ENCODE measurements at places on chromosomes 11 and 22. TPM values are rescaled to one million over a fixed set of nuclear protein-coding genes. Genes with fewer than 3 reads are reported as not detected.

- no peaks in the 10 kb centered on the region for H3K36me3 ChIP-seq
- no peak for DNase-seq
- H3K27ac ChIP-seq: no peak overlapping the region
- no peak overlapping the region for H3K4me3 ChIP-seq
These were observed 122.7 kb downstream of the DBX1 start for GRCh38 chr11:20037396-20038153.

DNA sequence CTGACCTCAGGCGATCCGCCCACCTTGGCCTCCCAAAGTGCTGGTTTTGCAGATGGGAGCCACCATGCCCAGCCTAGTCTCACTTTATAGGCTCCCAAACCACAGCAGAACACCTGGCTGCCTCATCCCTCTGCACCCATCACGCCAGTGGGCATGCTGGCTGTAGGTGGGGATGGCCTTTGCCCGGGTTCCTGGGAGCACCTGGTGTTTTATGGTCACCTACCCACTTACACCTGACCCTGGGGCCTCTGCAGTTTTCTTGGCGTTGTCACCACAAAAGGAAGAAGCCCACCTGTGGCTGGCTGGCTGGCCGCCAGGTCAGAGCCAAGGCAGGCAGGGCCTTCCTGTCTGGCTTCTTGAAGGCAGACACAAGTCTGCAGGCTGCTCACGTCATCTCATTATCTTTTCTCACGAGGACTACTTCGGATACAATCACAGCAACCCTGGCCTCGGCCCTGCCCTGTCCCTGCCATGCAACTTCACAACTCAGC is 8.2 kb downstream of the RRP7A start:
- H3K36me3 ChIP-seq: no peaks in the 10 kb centered on the region
- DNase-seq: peak; percentile 56
- H3K27ac ChIP-seq: no peak overlapping the region
- no peak overlapping the region for H3K4me3 ChIP-seq
- peaks cover 4% of the 10 kb centered on the region for H3K4me1 ChIP-seq
- no peaks in the 10 kb centered on the region for H3K27me3 ChIP-seq

GRCh38 chr11:77776455-77776854 is 44.1 kb downstream of the RSF1 start:
- DNase-seq: no peak
- no peak overlapping the region for H3K27ac ChIP-seq
- no peak overlapping the region for H3K4me3 ChIP-seq
- H3K4me1 ChIP-seq: peaks cover under 1% of the 10 kb centered on the region

- H3K4me1 ChIP-seq: no peaks in the 10 kb centered on the region
- H3K4me3 ChIP-seq: no peak overlapping the region
- DNase-seq: no peak
- H3K27me3 ChIP-seq: no peaks in the 10 kb centered on the region
- H3K27ac ChIP-seq: no peak overlapping the region
- no peaks in the 10 kb centered on the region for H3K36me3 ChIP-seq
These were observed 5.7 kb downstream of the IGSF22 start for GRCh38 chr11:18720091-18720807.

GRCh38 chr11:46343520-46343919 is 3.7 kb upstream of the DGKZ start:
- H3K4me1 ChIP-seq: no peaks in the 10 kb centered on the region
- no peaks in the 10 kb centered on the region for H3K27me3 ChIP-seq
- H3K36me3 ChIP-seq: no peaks in the 10 kb centered on the region

DNA sequence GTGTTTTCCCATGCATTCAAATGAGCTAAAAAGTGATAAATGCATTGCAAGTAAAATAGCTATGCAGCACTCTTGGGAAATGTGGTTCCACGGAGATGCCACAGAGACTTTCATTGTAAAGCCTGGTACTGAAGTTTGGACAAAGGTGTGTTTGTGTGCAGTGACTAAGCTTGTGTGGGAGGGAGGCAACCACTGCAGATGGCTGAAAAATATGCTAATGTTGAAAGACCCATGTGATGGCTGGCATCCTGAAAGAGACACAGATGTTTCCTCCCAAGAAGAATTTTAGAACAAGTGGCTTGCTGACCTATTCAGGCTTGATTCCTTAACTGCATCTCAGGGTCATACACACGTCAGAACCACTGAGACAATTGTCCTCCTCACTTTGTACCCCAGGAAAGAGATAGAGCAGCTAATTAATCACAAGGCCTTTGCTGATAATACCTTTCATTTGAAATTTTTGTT is 73.8 kb downstream of the FAM76B start:
- H3K4me1 ChIP-seq: no peaks in the 10 kb centered on the region
- no peaks in the 10 kb centered on the region for H3K36me3 ChIP-seq
- no peak overlapping the region for H3K27ac ChIP-seq
- no peak overlapping the region for H3K4me3 ChIP-seq

GRCh38 chr11:18731949-18732821 is 6.2 kb upstream of the IGSF22 start:
- H3K27me3 ChIP-seq: no peaks in the 10 kb centered on the region
- H3K4me3 ChIP-seq: no peak overlapping the region
- no peak overlapping the region for H3K27ac ChIP-seq
- DNase-seq: peak; percentile 52
- no peaks in the 10 kb centered on the region for H3K4me1 ChIP-seq

DNA sequence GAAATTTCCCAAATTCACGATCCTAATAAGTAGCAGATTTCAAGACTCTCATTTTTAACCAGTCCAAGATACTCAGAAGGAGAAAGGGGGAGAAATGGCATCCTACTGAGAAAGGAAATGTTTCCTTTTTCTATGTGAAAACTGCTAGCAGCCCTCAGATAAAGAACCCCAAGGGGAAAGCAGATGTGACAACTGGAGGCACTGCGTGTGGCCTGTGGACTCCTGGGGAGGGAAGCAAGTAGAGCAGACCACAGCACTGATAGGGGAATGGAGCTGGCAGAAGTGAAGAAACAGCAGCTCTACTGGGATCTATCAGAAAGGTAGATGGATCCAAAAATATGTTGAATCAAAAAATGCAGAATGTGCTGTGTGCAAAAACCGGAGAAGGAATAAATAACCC is 239.7 kb upstream of the API5 start:
- DNase-seq: no peak
- no peak overlapping the region for H3K4me3 ChIP-seq
- no peak overlapping the region for H3K27ac ChIP-seq
- H3K4me1 ChIP-seq: no peaks in the 10 kb centered on the region
- no peaks in the 10 kb centered on the region for H3K36me3 ChIP-seq

The MEI1 gene
- total RNA-seq: 1.8 TPM

The TRMU gene
- 71.8 TPM for total RNA-seq

The KCNJ1 gene
- not detected for total RNA-seq
